ENCODE measurements at places on chromosomes 4 and X.

DNA sequence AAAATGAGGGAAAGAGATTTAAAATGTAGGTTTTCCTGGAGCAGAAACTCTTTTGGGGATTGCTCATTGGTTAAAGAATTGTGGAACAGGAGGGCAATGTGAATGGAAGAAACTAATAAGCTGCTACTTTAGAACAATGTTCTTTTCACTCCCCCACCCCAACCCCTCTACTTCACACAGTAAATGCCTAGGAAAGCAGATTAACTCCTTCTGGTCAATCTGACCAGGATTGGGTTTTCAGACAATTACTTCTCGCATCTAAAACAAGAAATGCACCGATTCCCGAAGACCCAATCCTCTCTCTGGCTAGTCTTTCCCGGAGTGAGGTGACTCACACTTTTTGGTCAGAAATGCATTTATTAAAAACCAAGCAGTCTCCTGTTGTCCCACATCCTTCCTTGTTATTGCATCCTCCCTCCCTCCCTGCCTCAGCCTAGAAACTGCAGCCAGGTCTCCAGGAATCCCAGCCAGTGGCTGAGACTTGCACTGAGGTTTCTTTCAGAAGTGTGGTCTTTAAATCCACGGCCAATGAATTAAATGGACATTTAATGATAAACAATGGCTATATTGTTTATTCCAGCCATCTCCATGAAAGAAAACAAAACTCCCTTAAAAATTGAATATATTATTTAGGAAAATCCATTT lies 21.4 kb downstream of the MFAP3L start:
- peak; percentile 37 for DNase-seq

GRCh38 chrX:125673758-125674157 lies 354.1 kb downstream of the TEX13C start:
- no peak for DNase-seq

DNA sequence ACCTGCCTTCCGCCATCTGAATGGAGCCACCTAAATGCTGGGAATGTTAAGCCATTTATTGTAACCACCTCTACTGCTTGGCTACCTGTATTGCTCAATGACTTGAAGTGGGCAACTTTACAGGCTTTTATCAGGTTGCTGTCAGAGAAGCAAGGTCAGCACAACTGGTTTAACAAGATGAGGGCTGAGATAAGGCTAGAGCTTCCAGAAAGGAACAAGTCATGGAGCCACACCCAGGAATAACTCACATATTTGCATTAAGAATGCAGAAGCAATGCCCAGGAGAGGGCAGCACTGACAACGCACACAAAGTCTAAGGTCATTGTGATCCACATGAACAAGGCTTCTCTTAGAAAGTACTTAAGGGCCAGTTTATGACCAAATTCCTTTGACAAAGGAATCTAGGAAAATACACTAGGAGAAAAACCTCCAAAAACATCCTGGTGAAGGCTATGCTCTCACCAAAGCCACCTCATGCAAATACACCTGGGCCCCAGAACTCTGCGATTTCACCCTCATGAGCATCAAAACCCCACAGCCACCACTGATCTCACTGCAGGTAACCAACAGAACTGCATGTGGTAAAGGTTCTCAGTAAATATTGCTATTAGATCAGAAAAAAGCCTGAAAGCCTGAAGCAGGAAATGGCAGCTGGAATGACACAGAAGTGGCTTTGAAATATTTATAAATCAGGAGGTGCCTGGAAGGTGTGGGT lies 15.0 kb upstream of the STS start:
- peak; percentile 42 for DNase-seq

- no peak for DNase-seq
These were observed 120.2 kb upstream of the FAM9C start for GRCh38 chrX:13164611-13165010.

GRCh38 chrX:133881893-133882292 lies 103.5 kb downstream of the GPC3 start:
- no peak for DNase-seq

- no peak for DNase-seq
These were observed 112.8 kb downstream of the KDR start for GRCh38 chr4:55012363-55013230.

GRCh38 chrX:68762766-68763165 lies 66.1 kb upstream of the EFNB1 start:
- no peak for DNase-seq

DNA sequence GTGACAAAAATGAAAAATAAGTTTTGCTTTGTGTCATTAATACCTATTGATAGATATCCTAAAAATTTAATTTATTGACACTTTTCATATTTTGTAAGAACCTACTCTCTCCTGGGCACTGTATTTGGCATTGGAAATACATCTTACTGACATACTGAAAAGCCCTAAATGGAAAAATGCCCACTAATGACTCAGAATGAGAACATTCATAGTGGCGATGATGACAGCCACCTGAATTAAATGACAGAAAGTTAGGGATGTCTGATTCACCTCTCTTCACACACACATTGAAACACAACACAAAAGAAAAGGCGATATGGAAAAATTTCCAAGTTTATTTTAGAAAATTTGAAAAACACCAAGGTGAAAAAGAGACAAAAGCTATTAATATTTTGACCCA lies 992.3 kb downstream of the STPG2 start:
- DNase-seq, result no peak

GRCh38 chrX:111483135-111483534 lies 28.3 kb upstream of the SERTM2 start:
- DNase-seq, result no peak

GRCh38 chr4:152605031-152605430 lies 69.1 kb upstream of the FBXW7 start:
- DNase-seq, result no peak

- DNase-seq, result peak; percentile 46
These were observed 8.0 kb upstream of the ODAPH start for GRCh38 chr4:75547647-75548387.

DNA sequence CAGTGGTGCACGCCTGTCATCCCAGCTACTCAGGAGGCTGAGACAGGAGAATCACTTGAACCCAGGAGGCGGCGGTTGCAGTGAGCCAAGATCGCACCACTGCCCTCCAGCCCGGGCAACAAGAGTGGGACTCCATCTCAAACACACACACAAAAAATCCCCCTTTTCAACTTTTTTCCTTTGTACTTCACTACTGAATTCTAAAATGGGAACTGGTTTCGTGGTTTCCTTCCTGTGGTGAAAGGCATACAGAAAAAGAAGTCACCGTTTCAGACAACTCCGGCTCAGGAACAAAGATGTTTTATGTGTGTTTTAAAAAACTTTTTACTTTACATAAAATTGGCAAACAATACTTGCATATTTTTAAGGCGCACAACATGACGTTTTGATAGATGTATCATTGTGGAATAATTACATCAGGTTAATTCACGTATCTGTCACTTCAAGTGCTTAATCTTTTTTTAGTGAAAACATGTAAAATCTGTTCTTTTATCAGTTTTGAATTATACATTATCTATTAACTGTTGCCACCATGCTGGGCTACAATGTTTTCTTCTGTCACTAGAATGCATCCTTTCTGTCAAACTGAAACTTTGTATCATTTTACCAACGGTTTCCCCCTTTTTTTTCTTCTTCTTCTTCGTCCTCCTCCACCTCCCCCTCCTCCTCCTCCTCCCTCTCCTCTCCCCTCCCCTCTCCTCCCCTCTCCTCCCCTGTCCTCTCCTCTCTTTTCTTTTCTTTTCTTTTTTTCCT lies 186.0 kb downstream of the CRLF2 start:
- no peak for DNase-seq

DNA sequence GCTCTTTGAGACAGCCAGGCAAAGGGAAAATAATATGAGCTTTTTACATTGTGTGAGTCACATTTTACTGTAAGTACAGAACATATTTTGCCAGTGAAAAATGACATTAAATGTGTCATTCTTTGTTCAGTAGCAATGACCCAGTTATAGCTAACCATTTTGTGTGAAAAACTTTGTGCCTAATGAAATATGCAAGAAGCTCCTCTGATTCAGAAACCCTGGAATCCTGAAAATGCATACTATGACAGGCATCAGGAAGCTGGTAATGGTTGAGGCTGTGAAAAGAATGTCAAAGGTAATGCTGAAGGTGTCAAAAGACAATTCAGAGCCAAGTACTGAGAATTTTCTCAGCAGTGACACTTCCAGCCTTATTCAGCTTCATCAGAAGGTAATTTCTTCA lies 549.5 kb upstream of the SMIM31 start:
- DNase-seq, result no peak

DNA sequence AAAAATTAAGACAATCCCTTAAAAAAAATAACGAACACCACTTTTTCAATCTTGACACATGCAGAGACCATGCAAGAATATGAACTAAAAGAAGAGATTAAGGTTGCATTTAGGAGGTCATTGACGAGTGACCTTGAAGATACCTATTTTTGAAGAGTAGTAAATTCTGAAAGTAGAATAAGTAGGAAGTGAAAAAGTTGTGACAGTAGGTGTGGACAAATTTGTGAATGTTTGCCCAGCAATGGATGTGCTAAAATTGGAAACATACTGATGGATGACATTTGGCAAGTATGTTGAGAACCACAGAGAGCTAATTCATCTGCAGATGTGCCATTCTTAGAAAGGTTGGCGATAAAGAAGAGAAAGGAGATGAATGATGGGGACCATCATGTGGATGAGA lies 213.7 kb upstream of the VCX3A start:
- DNase-seq, result no peak

DNA sequence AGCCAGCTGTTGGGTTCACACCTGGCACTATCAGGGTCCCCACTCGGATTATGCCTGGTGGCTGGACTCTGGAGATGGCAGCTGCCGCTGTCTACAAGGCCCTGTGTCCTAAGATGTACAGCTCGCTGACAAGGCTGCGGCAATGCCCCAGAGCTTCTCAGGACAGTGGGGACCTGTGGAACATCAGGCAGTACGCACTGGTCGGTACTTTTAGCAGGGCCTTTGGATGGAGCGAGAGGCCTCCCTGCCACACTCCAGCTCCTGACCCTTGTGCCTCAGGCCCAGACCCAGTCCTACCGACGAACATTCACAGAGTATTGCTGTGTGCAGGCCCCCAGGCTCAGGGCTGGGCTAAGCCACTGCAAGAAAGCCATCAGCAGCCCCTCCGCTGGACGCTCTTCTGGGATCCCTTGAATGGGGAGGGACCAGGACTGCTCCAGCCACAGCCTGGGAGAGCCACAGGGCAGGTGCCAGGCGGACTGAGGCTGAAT lies 45.7 kb upstream of the HMX1 start:
- no peak for DNase-seq
